NCI-H187 treated with DMSO at 0.1 percent for 48 hours (cell line): ENCODE measurements at places on chromosomes 16 and 17.

DNA sequence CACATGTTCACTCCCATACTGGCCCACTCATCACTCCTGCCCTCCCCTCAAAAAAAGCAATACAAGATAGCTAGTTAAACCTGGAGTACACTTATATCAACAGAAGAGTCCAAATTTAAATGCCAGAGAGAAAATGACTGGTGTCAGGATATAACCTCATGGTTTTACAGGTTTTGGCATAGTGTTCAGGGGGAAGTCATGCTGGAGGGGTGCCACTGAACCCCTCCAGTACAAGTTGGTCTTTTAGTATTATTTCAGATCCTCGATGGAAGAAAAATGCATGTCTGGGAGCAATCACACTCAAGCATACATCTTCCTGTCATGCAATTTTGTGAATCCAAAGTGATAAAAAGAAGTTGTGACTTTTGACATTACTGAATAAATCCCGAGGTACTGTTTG, 10.5 kb downstream of the NACA2 start:
- DNase-seq: no peak

DNA sequence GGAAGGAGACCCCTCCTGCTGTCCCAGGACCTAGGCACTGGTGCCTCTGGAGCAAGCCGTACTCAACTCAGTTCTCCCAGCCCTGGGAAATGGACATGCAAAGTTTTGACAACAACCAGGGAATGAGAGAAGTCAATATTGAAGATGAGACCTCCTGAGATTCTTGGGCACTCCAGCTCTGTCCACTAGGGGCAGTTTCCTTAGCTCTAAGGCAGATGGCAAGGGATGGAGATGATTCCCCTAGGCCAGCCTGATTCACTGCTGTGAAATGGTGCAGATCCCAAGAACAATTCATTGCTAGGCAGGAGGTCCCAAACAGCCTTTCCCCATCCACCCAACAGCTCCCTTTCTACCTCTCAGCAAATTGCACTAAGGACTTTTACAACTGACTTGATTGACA, 20.5 kb upstream of the SDR42E2 start:
- no peak for DNase-seq

- no peak for DNase-seq
These were observed 27.0 kb upstream of the ABCC3 start for GRCh38 chr17:50607522-50608175.

DNA sequence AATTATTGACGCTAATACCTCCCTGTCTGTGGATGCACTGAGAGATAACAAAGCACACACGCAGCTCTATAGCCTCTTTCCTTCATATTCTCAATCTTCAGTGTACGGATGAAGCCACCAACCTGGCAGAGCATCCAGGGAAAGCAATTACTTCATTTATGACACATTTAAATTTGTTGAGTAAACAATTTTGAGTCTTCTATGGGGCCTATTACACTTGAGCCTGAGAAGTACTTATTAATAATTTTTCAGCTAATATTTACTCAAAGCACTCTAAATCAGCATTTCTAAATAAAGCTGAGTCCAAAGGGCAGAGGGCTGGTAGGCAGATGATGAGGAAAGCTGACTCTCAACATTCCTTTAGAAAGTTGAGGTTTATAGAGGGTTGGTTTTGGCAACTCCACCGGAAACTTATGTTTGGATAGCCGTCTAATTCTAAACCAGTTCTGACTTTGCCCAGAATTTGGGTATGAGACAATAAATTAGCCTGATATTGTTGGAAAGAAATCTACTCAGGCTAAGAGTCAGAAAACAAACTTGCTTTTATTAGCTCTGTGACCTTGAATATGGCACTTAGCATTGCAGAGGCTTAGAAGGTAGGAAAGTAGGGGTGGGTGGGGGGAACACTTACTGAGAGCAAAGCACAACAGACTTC, 643.5 kb downstream of the CDH11 start:
- DNase-seq: no peak

GRCh38 chr17:60300011-60300410, 91.9 kb downstream of the USP32 start:
- DNase-seq: no peak

- no peak for DNase-seq
These were observed 43.5 kb downstream of the ZDHHC7 start for GRCh38 chr16:84967828-84968227.

GRCh38 chr16:80599466-80599865, 58.7 kb downstream of the DYNLRB2 start:
- DNase-seq: no peak

DNA sequence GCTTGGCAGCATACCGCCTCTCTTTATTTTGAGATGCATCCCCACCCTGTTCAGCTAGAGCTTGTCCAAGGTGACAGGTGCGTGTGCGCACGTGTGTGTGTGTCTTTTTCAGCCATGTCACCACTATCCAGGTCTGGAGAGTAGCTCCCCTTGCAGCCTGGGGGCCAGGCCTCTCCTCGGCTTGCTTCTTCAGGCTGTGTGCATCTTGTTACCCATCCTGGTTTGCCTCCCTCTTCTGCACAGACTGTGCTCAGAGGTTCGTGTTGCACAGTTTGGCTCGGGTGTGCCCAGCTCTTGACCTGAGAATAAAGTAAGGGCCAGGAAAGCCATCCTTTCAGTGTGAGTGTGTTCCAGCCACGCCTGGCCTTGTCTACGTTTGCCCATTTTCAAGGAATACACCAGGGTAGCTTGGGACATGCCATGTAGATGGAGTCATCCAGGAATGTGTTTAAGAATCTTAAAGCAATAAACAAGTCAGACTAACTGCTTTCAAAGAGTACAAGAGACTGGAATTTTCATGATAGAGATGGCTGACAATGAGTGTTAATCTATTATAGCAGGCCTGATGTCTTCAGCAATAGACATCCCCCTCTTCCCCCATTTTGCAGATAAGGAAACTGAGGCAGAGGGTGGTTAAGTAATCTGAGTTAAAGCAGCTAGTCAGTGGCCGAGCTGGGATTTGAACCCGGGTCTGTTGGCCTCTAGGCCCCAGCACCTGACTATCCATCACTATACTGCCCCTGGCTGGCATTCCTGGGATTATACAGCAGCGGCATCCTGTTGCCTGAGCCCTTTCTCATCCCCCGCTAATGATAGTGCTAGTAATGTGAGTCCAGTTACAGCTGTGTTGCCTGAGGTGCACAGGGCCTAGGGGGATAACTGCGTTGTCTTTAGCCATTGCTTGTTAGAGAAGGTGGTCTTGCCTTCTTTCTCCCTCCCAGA, 77.9 kb downstream of the KSR1 start:
- DNase-seq: no peak

DNA sequence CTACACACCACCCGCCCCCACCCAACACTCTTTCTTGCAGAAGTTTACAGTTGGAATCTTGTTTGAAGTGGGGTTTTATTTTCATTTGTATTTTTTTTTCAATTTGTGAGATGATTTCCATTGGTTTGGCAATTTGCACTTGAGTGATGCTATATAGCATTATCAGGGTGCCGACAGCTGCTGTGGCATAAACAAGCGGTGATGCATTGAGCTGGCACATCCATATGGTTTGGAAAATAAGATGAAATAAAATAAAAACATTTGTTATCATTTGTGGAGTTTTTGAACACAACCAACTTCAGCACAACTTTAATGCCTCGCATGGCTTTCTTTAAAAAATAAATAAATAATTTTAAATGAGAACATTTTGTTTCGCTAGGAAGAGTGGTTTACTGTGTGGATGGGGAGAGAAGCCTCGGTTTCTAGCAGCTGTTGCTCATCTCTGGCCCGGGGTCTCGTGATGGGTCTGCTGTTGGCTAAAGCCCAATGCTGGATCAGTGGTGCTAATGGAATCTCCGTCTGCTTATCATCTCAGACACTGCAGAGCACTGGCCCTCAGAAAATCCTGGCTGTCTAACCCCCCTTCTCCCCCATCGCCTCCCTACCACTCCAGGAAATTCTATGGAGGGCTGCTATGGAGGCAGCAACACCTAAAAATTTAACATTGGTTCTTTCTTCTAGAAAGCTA, 192.3 kb upstream of the MAF start:
- DNase-seq: no peak

DNA sequence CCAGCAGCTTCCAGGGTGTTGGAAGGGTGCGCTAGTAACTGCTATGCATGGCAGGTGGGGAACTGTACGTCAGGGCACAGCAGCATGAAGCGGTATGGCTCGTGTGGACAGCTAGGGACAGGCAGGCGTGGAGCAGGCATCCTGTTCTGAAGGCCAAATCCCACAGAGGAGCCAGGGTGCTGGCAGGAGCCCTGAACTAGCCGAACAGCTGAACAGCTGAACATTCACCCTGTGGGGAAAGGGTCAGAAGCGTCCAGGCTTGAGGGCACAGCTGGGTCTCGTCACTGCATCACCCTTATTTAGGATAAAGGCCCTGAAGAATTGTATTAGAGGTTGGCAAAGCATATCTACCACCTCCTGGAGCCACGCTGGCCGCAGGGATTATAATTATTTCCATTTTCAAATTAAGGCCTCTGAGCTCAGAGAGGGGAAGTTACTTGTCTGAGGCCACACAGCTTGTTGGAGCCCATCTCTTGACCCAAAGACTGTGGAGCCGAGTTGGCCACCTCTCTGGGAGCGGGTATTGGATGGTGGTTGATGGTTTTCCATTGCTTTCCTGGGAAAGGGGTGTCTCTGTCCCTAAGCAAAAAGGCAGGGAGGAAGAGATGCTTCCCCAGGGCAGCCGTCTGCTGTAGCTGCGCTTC, 3.3 kb upstream of the STH start:
- DNase-seq: no peak

- DNase-seq: no peak
These were observed 5.7 kb upstream of the KRT13 start for GRCh38 chr17:41511116-41511515.

GRCh38 chr16:6988846-6989245, 343.8 kb upstream of the RBFOX1 start:
- no peak for DNase-seq

- DNase-seq: no peak
These were observed 19.7 kb downstream of the SEZ6 start for GRCh38 chr17:28985950-28986713.

- DNase-seq: no peak
These were observed 423.8 kb upstream of the PSMD7 start for GRCh38 chr16:73872856-73873255.

DNA sequence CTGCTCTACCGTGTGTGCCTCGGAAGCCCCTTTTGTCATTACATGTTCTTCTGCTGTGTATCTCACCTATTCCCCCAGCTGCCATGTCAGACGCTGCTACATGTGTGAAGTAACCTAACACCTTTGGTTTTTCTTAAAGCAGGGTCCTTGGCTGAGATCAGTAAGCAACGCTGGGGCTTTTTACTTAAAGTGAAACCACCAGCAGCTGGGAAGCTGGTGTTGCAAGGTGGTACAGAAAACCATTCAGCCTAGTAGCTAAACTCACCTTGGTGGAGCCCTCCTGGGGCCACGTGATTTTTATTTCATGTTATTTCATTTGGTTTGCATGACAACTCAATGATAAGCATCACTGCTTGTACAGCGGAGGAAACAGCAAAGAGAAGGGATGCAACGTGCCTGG, 62.6 kb downstream of the PLCG2 start:
- no peak for DNase-seq

GRCh38 chr17:29757788-29758187, 135.1 kb upstream of the CORO6 start:
- no peak for DNase-seq

DNA sequence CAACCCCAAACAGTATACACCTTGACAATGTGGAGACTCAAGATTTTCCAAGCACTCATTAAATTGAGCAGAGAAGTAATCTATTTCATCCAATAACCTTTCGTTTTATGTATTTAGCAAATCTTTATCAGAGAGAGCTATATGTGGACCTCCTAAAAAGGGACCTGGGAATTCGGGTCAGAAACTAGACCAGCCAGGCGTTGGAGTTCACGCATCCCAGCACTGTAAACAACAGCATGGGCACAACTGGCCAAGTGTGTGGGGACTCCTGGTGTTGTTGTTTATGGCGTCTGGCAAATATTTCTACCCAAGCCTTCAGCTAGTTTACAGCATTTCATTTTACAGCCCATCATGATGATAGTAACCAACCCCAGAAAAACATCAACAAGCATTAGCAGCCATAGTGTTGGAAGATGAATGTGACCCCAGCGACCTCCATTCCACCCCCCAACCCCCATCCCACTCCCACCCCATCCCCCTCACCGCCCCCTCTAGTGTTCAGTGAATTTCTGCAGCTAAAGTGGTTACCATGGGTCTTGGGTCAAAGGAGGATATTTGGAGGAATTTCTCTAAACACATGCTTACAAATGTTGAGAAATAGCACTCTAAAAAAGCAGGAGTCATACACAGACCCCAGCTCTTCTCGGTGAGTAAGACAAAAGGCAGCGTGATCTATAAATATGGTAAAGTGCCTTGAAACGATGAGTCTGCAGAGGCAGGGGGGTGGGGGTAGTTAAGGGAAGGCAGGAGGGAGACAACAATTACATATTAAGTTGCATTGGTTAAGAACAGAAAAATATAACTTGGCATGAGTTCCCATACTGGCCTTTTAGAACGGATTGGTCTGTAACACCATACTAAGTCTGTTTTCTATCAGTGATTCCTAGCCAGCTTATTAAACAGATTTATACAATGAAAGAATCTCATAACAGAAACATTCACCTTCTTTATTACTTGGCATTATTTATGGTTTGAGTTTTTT, 91.4 kb upstream of the TBX2 start:
- DNase-seq: no peak

DNA sequence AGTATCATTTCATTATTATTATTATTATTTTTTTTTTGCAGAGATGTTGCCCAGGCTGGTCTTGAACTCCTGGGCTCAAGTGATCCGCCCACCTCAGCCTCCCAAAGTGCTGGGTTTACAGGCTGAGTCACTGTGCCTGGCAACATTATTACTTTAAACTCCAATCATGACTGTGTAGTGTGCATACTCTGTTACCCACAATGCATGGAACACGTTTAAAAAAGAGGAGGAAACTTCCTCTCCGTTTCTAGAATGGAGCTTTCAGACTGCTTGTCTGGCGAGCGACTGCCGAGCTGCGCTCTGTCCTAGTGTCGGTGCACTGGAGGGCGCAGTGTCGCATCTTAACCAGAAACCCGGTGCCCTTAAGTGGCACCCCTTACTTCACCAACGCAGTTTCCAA, 22.1 kb upstream of the FASN start:
- DNase-seq: no peak

GRCh38 chr16:20385844-20386832, 18.4 kb downstream of the PDILT start:
- DNase-seq: no peak

DNA sequence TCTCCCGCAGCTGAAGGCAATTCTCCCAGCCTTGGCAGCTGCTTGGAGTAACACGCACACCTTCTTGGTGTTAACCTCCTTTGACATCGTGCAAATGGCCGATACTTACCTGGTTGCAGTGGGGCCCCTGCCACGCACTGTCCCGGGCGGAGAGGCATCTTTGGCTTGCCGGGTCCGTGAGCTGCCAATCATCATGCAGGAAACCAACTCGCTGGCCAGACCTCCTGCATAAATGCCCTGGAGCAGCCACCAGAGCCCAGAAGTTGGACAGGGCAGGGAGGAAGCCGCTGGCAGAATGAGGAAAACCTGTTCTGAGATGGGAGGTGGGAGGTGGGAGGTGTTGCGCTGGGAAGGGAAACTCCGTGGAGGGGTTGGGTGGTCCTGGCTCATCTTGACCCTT, 41.7 kb upstream of the CREBBP start:
- no peak for DNase-seq

GRCh38 chr16:84198401-84198800, 7.4 kb downstream of the ADAD2 start:
- DNase-seq: no peak
